ENCODE measurements at places on chromosomes 5 and 9.

DNA sequence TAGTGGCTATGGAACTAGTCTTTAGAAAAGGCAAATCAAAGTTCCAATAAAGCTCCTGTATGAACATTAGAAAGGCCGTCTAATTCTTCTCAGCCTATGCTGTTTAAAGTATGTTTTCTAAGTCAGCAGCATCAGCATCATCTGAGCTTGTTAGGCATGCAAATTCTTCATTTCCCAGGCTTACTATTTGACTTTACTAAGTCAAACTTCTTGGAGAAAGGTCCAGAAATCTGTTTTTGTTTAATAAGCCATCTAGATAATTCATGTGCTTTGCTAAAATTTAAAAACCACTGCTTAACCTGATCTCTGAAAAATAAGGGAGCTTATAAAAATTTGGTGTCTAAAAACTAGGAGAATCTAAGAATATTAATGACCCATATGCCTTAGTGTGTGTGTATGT lies 200.2 kb upstream of the SGCD start:
- DNase-seq: no peak

DNA sequence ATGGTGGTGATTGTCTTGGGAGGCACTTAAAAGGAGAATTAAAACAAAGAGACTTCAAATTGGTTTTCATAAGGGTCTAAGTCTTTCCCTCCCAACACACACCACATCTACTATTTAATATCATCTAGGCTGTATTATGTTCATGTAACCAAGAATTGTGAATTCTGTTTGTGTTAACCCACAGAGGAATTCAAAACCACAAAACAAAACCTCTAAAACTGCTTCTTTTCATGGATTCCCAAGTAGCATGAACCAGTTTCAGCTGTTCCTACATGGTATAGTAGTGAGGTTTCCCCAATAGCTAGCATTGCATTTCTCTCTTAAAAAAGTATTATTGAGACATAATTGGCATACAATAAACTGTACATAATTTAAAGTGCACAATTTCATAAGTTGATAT lies 283.8 kb downstream of the CD180 start:
- DNase-seq: no peak

- no peak for DNase-seq
These were observed 173.3 kb downstream of the PSAT1 start for GRCh38 chr9:78470216-78470615.

DNA sequence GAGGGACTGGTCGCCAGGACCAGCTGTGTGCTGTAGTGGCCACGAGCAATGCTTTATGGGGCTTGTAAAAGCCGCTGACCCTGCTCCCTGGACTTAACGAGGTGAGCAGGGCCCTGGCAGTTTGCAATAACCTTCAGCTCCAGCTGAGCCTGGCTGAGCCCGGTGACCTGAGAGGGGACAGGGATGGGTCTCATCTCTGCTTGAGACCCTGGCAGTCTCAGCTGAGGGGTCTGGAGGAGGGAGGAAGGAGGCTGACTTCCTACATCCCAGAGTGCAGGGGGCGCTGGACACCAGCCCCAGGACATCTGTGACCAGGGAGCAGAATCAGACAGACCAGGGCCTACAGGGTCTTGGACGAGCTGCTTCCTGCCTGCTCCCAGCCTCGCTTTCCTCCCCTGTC lies 277.5 kb upstream of the MVB12B start:
- DNase-seq: no peak

- no peak for DNase-seq
These were observed 103.2 kb downstream of the WNK2 start for GRCh38 chr9:93287189-93287552.

DNA sequence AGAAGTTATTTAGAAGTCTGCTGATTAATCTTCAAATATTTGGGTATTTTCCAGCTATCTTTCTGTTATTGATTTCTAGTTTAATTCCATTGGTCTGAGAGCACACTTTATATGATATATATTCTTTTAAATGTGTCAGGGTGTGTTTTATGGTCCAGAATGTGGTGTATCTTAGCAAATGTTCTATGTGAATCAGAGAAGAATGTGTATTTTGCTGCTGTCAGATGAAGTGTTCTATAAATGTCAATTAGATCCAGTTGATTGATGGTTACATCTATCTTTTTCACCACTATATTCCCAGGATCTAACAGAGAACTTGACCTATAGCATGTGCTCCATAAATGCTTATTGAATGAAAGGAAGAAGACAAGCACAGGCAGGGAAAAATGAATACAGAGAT lies 17.5 kb upstream of the ERAP1 start:
- no peak for DNase-seq

DNA sequence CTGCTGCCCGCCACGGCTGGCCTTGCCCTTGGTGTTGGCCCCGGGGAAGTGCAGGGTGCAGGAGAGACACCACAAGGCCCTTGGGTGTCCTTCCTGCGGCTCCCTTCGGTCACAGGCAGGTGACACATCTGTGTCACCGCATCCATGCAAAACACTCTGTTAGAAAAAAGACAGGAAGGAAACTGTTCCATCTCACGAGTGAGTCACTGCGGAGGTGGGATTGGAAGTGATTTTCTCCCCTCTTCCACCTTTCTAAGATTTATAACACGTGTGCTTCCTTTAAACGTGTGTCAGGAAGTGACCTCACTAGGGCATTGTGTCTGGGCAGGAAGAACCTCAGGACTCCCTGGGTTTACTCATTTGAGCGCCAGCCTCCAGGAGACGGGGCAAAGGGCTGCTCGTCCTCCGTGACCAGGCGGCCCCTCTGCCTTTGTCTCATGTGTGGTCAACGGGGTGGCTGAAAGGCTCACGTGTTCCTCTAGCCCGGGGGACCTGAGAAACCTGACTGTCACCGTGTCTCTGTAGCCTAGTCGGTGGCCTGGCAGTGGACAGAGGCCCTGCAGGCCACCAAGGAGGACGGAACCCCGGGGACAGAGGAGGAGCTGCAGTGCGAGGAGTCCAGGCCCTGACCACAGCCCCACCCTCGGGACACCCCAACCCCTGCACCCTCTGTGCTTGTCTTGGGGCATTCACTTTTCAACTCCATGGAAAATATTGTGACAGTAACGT lies 4.9 kb upstream of the LCN1 start:
- DNase-seq: no peak

DNA sequence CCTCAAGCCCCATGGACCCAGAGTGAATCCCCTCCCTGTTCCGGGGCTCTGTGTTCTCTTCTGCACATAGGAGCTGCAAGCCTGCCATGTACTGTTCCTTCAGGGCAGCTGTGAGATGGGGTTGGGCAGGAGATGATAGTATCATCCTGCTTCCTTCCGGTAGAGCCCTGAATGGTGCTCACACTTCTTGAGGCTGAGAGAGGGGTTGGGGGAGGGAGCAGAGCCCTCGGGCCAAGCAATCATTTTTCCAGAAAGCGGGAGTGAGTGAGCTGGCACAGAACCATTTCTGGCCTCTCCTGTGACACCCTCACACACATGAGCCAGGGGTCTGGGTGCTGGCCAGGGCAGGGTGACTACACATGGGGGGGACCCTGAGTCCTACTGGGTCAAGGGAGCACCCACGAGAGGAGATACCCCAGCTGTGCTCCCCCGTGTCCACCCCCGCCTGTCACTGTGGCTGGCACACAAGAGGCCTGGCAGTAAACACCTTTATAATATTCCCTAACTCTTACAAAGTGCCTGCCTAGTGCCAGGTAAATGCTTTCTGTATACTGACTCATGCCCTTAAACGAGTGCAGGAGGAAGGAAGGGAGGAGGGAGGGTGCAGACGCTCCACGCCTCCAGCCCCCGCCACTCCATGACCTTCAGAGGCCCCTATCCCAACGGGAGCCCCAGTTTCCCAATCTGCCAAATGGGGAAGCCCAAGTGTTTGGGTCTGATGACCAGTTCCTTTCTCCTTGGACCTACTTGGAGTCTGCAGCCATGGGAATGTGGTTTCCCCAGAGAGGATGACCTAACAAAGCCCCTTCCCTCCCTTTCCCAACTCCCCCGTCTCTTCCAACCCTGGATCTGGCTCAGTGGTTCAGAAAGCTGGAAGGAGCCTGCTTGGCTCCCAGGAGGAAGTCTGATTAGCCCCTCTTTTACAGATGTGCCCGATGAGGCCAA lies 15.5 kb downstream of the AKNA start:
- no peak for DNase-seq

Data from right renal pelvis (tissue), 4 donors.